Right cardiac atrium (tissue), 5 donors: ENCODE measurements at places on chromosomes 11 and 22.

DNA sequence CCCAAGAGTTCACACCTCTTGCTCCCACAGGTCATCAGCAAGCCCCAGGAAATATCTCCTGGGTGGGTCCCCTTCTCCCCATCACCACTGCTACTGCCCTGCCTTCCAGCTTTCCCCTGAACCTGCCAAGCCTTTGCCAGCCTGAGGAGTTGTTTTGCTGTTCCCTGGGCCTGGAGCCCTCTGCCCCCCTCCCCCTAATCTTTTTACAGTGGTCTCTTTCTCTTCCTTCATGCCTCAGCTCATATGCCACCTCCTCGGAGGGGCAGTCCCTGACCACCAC lies 18.9 kb downstream of the MYO7A start:
- no peak for DNase-seq

DNA sequence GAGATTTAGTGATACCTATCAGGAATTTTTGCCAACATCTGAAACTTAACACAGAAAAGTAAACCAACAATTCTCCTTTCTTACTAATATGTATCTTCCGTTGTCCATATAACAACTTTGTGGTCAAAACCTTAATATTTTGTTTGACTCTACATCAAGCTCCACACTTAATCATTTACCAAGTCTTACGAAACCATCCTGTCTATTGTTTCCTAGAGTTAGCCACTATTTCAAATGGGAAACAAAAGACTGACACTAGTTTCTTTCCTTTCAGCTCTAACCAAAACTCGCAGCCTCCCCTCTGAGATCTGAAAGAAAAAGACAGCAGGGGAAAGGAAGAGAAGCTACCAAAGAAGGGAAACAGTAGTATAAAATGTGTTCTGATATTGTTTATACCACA lies 26.5 kb upstream of the PRDM10 start:
- DNase-seq: no peak

GRCh38 chr11:66985508-66986177 lies 10.5 kb downstream of the C11orf86 start:
- no peak for DNase-seq

GRCh38 chr22:41152902-41153301 lies 52.2 kb upstream of the L3MBTL2 start:
- DNase-seq: no peak

- peak; percentile 42 for DNase-seq
These were observed 1.8 kb downstream of the PGGHG start for GRCh38 chr11:290621-291231.

- DNase-seq: peak; percentile 15
These were observed 5.2 kb upstream of the PTGDR2 start for GRCh38 chr11:60860943-60861342.

DNA sequence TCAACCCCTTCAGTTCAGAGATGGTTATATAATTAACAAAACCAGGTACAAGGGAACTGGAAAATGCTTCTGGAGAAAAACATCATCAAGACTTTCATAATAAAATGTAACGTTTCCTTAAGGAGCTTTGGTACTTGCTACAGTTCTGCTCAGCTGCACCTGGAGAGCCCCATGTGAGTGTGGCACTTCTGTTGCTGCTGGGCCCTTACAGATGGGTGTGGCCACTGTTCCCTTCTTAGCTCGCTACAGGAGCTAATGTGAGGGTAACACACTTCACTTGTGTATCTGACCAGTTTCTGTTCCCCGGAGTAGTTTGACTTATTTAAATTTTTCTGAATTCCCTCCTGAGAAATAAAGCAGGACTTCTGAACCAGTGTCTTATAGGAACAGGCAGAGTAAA lies 4.0 kb downstream of the POU2AF3 start:
- DNase-seq: no peak

DNA sequence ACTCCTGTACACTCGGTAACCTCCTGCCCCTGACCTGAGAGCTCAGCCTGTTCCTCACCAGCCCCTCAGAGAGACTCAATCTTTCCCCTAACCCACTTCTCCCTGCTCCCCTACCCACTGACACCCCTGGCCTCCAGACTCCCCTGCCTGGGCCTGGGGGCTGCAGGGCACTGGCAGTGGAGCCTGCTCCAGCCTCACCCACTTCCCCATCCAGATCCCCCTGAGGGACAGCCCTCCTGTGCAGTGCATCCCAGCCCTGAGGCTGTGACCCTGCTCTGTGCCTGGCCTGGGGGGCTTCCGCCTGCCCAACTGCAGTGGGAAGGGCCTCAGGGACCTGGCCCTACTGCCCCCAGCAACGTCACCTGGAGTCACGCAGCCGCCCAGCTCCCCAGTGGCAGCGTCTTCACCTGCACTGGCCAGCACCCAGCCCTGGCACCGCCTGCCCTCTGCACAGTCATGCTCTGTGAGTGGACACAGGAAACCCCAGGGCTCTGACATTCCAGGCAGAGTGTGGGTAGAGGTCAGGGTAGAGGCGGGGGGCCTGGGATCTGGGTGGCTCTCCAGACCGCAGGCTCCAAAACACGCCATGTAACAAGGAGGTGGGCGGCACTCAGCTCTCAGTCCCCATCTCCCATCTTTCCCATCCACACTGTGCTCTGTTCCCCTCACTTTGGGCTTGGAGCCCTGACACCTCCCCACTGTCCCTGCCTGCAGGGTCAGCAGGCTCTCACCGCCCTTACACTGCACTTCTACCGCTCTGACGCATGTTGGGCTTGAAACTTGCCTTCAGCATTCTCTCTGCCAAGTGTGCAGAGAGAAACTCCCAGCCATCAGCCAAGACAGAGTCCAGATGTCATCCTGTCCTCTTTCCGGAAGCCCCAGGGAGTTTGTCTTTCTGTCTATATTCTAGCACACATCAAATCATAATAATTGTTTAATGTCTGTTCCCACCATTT lies 5.1 kb downstream of the VSIG10L2 start:
- DNase-seq: peak; percentile 91

DNA sequence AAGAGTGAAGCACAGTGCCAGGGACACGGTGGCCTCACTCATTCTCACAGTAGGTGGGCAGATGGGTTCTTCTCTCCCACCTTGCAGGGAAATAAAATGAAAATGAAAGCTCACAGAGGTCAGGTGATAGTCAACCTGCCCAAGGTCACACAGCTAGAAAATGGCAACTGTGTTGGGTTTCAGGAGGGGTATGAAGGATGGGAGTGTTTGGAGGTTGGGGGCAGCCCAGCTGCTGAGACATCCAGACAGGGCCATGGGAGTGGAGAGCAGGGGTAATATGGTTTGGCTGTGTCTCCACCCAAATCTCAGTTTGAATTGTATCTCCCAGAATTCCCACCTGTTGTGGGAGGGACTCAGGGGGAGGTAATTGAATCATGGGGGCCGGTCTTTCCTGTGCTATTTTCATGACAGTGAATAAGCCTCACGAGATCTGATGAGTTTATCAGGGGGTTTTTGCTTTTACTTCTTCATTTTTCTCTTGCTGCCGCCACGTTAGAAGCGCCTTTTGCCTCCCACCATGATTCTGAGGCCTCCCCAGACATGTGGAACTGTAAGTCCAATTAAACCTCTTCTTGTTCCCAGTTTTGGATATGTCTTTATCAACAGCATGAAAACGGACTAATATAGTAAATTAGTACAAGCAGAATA lies 247.0 kb downstream of the TENM4 start:
- DNase-seq: no peak

- DNase-seq: no peak
These were observed 54.0 kb upstream of the CD44 start for GRCh38 chr11:35084817-35085440.

- no peak for DNase-seq
These were observed 15.8 kb downstream of the CDKN1C start for GRCh38 chr11:2869561-2870427.

- no peak for DNase-seq
These were observed 925.4 kb downstream of the BRD1 start for GRCh38 chr22:48902001-48902869.

GRCh38 chr22:43561415-43562178 lies 149.8 kb downstream of the MPPED1 start:
- DNase-seq: no peak

GRCh38 chr11:15750535-15751308 lies 605.6 kb downstream of the SOX6 start:
- DNase-seq: no peak

GRCh38 chr11:22076271-22076930 lies 116.5 kb upstream of the ANO5 start:
- DNase-seq: no peak

DNA sequence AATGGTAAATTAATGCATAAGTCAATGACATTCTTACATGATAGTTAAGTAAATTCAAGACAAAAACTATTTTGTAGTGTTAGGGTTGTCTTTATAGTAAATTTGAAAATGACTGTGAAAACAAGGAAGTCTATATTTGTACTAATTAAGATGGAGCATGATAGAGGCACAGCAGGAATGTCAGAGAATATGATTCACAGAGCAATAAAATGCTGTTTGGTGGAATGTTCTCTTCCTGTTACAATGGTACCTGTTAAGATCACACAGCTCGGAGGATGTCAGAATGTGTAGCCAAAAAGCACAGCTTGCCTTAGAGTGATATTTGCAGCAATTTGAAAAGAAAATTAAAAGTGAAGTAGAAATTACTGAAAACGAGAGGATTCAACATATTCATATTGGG lies 2339.7 kb upstream of the RAG2 start:
- no peak for DNase-seq

GRCh38 chr11:44621784-44622183 lies 56.3 kb downstream of the CD82 start:
- no peak for DNase-seq

- DNase-seq: no peak
These were observed 1.9 kb upstream of the RDX start for GRCh38 chr11:110298301-110298765.

- peak; percentile 73 for DNase-seq
These were observed 62.1 kb upstream of the NUP50 start for GRCh38 chr22:45101515-45102227.

DNA sequence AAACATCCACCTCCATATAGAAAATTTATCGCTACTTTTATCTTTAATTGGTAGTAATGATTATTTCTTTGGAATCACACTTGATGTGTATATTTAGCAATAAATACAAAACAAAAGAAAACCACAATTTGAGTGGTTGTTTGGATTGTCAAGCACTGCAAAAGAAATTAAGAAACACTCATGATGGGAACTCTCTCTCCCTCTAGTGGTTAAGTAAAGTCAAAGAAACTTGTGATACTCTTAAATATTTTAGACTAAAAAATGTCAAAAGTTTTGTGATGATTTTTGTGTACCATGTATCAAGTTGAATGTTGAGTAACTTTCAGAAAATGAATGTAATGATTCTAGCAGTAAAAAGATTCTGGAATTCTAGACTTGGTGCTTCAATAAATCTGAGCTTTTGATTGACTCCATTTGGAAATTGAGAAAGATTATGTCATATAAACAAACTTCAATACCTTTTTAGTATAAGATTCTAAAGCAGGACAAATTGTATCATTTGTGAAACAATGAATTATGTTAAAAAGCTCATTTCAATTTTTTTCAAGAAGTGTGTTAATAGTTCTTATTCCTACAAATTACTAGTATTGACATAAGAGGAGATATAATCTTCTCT lies 20.8 kb downstream of the MUC15 start:
- no peak for DNase-seq

GRCh38 chr11:87967459-87967858 lies 207.8 kb downstream of the RAB38 start:
- DNase-seq: no peak

DNA sequence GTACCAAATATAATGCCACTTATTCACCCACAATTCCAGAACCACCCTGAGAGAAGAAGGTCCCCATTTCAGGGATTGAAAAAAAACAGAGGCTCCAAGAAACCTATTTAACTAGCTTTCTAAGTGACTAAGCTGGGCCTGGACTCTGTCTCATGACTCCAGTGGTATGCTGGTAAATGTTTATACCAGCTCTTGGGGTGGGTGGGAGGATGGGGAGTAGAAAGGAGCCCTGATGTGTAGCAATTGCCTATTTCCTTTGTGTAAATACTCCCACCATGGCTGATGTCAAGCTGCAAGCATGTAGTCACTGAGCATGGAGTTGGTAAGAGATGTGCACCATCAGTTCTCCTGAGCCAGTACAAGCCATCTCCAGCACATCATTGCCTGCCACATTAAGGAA lies 2.8 kb downstream of the PRG3 start:
- no peak for DNase-seq

- no peak for DNase-seq
These were observed at the start of gene RAG1 for GRCh38 chr11:36567694-36568093. Gene RAG1 (plus strand): TSS chr11:36568007. CDS start chr11:36573305, 5,298 bp downstream.

DNA sequence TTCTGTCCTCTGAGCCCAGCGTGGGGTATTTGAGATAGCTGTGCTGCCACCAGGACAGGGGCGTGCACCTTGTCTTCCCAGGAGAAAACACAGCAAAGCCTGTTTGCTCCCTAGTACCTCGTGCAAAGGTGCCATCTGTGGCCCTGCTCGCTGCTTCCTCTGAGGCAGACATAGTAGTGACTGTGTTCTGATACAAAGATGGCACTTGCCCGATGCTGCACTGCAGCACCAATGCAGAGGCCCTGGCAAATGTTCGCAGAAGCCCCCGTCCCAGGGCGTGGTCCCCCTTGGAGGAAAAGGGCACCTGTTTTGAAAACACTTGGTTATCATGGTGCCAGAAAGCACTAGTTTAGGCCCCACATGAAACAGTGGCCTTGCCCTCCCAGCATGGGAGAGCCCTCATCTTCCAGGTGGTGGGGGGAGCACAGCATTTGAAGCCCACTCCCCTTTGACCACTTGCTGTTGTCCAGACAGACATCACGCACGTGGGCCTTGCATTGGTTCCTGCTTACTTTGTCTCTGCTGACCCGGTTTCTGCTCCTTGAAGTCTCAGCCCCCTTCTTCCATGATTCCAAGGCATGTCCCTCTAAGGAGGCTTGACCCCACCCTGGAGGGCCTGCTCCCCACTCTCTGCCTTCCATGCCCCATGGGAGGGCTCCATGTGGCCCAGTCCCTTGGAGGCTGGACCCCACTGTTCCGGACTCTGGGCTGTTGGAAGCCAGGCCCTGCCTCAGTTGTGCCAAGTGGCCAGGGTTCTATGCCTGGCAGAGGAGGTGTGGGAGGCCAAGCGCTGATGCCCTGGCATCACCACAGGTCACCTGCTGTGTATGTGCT lies 109.4 kb downstream of the KCNQ1OT1 start:
- peak; percentile 6 for DNase-seq

- DNase-seq: no peak
These were observed 50.5 kb downstream of the LRP5 start for GRCh38 chr11:68362801-68363379.

- no peak for DNase-seq
These were observed 279.4 kb downstream of the FAT3 start for GRCh38 chr11:92504004-92504403.

DNA sequence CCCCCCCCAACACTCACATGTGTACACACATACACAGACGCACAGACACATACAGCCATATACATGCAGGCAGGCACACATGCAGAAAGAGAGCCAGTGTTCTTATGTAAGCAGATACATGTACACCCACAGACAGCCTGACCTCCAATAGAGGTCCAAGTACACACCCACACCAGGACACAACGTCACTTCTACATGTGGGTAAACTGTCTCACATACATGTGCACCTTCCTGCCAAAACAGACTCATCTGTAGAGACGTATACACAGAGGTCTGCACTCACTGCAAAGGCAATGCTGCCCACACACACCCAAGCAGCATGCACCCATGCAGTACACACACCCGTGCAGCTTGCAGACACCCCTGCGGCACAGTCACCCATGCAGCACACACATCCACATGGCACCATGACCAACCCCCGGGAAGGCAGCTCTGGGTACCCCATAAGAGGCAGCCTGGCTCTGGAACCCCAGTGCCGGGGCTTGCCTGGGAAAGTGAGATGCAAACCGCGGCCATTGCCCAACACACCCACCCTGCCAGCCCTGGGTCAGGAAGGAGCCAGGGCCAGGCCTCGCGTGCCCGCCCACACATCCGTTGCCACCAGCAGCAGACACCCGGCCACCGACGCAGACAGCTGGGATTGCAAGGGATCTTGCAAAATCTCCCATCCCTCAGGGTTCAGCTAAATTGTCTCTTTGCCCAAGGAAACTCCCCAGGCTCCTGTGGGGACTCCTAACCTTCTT lies 10.1 kb downstream of the CASTOR1 start:
- peak; percentile 81 for DNase-seq
